GM12878 (cell line): ENCODE measurements at places on chromosomes 6 and 20. TPM values are rescaled to one million over a fixed set of nuclear protein-coding genes. Genes with fewer than 3 reads are reported as not detected.

THBS2 gene
- polyA plus RNA-seq: 0.03 TPM in 1 of 2 replicates, not detected in the other

RPS6KA2 gene
- 0.19 and 0.51 TPM in 2 replicates for polyA plus RNA-seq

TAGAP gene
- 9.5 and 10.7 TPM in 2 replicates for polyA plus RNA-seq

VIP gene
- polyA plus RNA-seq: not detected in 2 replicates

PROKR2 gene
- not detected in 2 replicates for polyA plus RNA-seq

ADGB gene
- polyA plus RNA-seq: not detected in 2 replicates

PACSIN1 gene
- 1.7 and 2.6 TPM in 2 replicates for polyA plus RNA-seq

AKIRIN2 gene
- 77.1 and 82.2 TPM in 2 replicates for polyA plus RNA-seq

C6orf141 gene
- not detected in 2 replicates for polyA plus RNA-seq

- no peak for DNase-seq
- H3K27me3 ChIP-seq: no peaks in the 10 kb centered on the region
- no peak overlapping the region for H3K4me3 ChIP-seq
- H3K36me3 ChIP-seq: no peaks in the 10 kb centered on the region
- no peaks in the 10 kb centered on the region for H3K4me1 ChIP-seq
- no peak overlapping the region for H3K27ac ChIP-seq
These were observed 684 bp upstream of the MED23 start for GRCh38 chr6:131628726-131629125.

DNA sequence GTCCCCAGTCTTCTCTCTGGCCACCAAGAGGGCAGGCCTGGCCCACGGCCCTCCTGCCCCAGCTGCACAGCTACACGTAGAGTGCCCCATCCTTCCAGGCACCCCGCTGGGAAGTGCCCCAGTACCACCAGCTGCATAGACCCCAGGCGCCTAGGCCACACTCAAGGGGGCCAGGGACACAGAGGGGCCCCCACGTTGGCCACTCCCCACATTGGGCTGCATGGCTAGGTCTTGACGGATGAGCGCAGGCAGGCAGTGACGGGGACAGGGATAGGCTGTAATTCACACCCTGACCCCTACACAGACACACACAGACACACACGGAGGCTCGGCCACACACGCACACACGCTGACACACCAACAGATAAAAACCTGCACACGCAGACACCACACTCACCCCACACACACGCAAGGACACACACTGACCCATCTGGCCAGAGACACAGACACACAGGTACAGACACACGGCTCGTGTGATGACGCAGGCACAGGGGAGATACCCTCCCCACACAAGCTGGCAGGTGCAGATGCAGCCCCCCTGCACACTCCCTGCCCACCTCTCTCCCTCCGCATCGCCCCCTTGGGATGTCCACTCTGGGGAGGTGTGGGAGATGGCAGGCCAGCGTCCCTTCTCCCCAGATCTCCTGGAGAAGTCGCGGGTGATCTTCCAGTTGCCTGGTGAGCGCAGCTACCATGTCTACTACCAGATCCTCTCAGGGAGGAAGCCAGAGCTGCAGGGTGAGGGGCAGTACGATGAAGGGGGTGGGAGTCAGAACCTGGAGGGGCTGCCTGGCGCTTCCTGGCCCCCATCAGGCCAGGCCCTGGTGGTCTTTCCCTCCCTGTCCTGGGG, 30.0 kb downstream of the MYH7B start:
- no peaks in the 10 kb centered on the region for H3K4me1 ChIP-seq
- H3K27me3 ChIP-seq: no peaks in the 10 kb centered on the region
- no peak overlapping the region for H3K4me3 ChIP-seq
- no peaks in the 10 kb centered on the region for H3K36me3 ChIP-seq

DNA sequence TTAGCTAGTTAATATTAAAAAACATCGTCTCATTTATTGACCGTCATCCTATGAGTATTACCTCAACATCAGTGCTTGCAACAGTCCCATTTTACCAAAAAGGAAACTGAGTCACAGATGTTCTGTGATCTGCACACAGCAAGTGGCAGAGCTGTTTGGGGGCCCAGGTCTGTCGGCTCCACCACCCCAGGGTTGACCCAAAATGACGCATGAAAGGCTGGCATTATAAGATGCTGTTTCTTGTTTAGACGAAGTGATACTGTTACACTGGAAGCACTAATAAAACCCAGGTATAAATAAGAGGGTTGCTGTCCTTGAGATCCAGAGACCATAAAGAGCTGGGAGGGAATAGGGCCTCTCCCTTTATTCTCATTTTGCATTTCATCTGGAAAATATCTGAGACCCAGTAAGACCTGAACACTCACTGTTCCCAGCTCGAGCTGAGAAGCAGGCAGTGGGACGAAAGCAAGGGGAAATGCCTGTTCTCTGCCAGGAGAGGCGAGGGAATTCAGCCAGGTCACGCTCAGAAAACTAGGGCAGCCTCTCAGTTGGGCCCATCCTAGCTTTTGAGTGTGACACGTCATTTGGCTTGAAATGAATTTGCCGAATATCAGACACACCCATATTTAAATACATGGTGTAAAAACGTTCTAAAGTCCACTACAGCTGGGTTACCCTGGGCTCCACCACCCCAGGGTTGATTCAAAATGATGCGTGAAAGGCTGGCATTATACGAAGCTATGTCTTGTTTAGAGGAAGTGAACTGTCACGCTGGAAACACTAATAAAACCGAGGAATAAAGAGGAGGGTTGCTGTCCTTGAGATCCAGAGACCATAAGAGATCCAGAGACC, 1.4 kb upstream of the MICAL1 start:
- peak overlapping the region; percentile 75 for H3K27ac ChIP-seq
- H3K27me3 ChIP-seq: no peaks in the 10 kb centered on the region
- peaks cover 54% of the 10 kb centered on the region for H3K4me1 ChIP-seq

GRCh38 chr6:44734886-44735629, 347.6 kb downstream of the CDC5L start:
- no peak overlapping the region; the same call in 1 of the 2 replicates for H3K4me3 ChIP-seq
- peak overlapping the region; percentile 64; the same call in 1 of the 2 replicates for H3K27ac ChIP-seq
- H3K27me3 ChIP-seq: no peaks in the 10 kb centered on the region
- peaks cover 42% of the 10 kb centered on the region for H3K4me1 ChIP-seq
- H3K36me3 ChIP-seq: no peaks in the 10 kb centered on the region
- DNase-seq: peak; percentile 27

GRCh38 chr20:2138396-2138795, 36.8 kb downstream of the STK35 start:
- no peak overlapping the region for H3K27ac ChIP-seq
- H3K4me3 ChIP-seq: no peak overlapping the region

DNA sequence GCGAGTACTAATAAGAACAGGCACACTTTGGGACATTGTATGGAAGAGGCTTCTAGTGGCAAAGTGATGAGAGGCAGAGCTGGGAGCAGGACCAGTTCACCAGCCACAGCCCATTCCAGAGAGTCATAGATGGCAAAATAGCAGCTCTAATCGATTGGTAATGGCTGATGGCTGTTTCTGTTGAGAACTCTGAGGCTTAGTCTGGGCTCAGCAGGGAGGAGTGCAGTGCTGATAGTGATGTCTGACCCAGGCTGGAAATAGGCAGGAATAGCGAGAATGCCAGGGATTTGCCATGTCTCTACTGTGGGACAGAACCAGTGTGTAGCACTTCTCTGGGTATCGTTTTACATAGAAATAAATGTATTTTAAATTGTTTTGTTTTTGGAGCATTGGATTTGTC, 620.0 kb upstream of the FLRT3 start:
- no peaks in the 10 kb centered on the region for H3K36me3 ChIP-seq
- H3K27me3 ChIP-seq: no peaks in the 10 kb centered on the region
- no peaks in the 10 kb centered on the region for H3K4me1 ChIP-seq
- no peak overlapping the region for H3K27ac ChIP-seq

- no peaks in the 10 kb centered on the region for H3K36me3 ChIP-seq
- no peak for DNase-seq
These were observed 22.3 kb downstream of the DNMT3B start for GRCh38 chr20:32784369-32785080.

GRCh38 chr20:37387519-37388269, 41.8 kb downstream of the SRC start:
- peaks cover 22% of the 10 kb centered on the region for H3K36me3 ChIP-seq
- H3K27ac ChIP-seq: no peak overlapping the region
- no peak for DNase-seq
- no peak overlapping the region for H3K4me3 ChIP-seq
- H3K27me3 ChIP-seq: no peaks in the 10 kb centered on the region

DNA sequence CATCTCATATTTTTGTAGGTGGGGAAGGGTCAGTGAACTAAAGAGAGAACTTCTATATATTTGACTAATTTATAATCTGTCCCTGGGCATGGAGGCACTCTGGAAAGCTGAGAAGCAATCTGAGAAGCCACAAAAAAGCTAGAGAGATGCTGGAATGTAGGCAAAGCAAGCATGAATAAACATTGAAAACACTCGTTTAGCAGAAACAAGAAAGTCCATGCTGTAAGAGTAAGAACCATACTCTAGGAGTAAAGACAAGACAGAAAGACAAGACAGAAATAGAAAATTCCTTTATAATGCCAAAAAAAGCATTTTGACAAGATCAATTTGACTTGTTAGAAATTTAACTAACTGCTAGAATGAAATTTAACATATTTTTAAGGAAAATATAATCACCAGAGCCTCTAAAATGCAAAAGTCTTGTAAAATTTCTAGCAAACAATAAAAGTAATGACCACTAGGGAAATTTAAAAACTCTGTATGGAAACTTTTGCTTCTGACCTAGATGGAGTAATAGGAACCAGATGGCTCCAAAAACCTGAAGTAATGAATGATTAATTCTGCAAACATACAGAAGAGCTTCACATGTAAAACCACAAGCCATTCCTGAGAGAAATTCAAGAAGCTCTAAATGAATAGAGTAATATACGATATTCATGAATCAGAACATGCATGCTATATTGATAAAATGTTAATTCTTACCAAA, 625.7 kb upstream of the PTCHD4 start:
- no peaks in the 10 kb centered on the region for H3K4me1 ChIP-seq
- no peaks in the 10 kb centered on the region for H3K36me3 ChIP-seq
- no peak overlapping the region for H3K27ac ChIP-seq
- H3K4me3 ChIP-seq: no peak overlapping the region

DNA sequence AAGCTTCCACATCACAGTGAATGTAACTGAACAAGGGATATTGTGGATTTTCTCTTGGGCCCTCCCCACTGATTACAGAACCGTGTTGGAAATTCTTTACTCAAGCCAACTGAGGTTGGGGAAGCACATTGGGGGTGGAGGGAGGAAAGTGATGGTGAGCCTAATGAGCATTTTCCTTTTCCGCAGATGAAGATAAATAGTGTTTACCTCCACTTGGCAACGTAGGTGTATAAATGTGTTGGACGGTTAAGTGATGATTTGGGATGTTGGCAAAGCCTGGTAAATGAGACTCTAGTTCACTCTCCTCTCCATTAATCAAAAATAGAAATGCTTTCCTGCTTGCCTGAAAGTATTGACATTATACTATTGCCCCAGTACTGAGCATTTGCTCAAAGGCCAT, 27.1 kb upstream of the NRN1 start:
- no peak overlapping the region for H3K4me3 ChIP-seq
- no peaks in the 10 kb centered on the region for H3K27me3 ChIP-seq
- DNase-seq: no peak
- H3K4me1 ChIP-seq: no peaks in the 10 kb centered on the region
- H3K36me3 ChIP-seq: no peaks in the 10 kb centered on the region

GRCh38 chr6:168129292-168130167, 50.5 kb upstream of the FRMD1 start:
- no peak for DNase-seq
- no peaks in the 10 kb centered on the region for H3K36me3 ChIP-seq
- no peaks in the 10 kb centered on the region for H3K4me1 ChIP-seq
- no peaks in the 10 kb centered on the region; the same call in 1 of the 2 replicates for H3K27me3 ChIP-seq

- no peak overlapping the region for H3K4me3 ChIP-seq
- DNase-seq: no peak
- no peaks in the 10 kb centered on the region for H3K4me1 ChIP-seq
These were observed 21.1 kb upstream of the TRIM26 start for GRCh38 chr6:30234356-30234755.

- no peak overlapping the region for H3K27ac ChIP-seq
- H3K4me1 ChIP-seq: peaks cover 13% of the 10 kb centered on the region
- no peak for DNase-seq
- no peaks in the 10 kb centered on the region for H3K36me3 ChIP-seq
- H3K4me3 ChIP-seq: peak overlapping the region; percentile 62; the same call in 1 of the 2 replicates
- H3K27me3 ChIP-seq: 0 out of 2 replicates have a peak, but pooled peaks cover 2% of the 10 kb centered on the region
These were observed 91.2 kb upstream of the SIRPA start for GRCh38 chr20:1803932-1804501.

DNA sequence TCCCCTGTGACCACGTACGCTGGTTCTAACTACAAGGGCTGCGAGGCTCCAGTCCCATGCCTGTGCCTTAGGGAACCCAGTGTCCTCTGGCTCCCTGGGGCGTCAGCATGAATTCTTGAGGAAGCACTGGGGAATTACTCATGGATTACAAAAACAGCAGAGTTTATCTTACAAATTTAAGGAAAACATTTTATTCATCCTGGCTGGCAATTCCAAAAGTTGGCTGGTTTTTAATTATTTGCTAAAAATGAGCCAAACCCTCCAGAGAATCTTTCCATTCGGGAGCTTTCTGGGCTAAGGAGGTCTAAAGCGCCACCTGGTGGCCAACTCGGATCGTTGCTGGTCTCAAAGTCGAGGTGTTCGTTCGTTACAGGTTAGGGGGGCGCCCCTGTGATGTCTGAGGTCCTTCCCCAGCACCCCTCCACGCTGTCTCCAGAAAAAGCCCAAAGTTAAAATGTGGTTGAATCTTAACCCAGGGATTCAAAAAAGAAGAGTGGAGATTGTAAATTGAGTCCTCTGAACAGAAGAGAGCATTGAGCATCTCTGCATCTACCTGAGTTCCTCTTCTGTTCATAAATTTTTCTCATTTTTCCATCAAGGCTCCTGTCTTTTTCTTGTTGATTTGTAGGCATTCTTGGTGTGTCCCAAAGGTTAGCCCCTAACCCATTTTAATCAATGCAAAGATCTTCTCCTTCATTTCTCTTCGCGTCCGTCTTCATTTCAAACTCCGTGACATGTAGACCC, 99.4 kb downstream of the BFSP1 start:
- H3K27me3 ChIP-seq: no peaks in the 10 kb centered on the region
- no peak overlapping the region for H3K4me3 ChIP-seq
- H3K27ac ChIP-seq: no peak overlapping the region
- no peaks in the 10 kb centered on the region for H3K4me1 ChIP-seq
- DNase-seq: no peak
- H3K36me3 ChIP-seq: no peaks in the 10 kb centered on the region; the same call in 1 of the 2 replicates

DNA sequence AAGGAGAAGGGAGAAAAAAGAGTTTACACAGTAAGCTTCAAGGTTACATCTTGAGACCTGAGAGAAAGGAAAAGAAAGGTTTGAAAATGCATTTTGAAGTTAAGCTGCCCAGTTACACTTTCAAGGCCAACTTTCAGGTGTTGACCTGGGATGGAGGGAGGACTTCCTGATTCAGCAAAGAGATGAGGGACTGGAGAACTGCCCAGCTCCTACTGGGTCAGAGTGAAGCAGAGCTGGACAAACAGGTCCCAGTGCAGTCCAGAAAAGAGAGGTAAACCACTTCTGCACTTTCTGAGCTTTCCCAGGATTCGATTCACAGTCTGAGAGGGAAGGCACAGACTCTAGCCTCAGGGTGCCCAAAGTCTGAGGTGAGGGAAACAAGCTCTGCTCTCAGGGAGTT, 6.0 kb upstream of the TJAP1 start:
- H3K36me3 ChIP-seq: no peaks in the 10 kb centered on the region
- no peak for DNase-seq
- H3K27me3 ChIP-seq: 0 out of 2 replicates have a peak, but pooled peaks cover 2% of the 10 kb centered on the region
- H3K4me1 ChIP-seq: no peaks in the 10 kb centered on the region
- H3K4me3 ChIP-seq: no peak overlapping the region
- no peak overlapping the region for H3K27ac ChIP-seq

- no peak for DNase-seq
- no peaks in the 10 kb centered on the region for H3K27me3 ChIP-seq
- H3K36me3 ChIP-seq: no peaks in the 10 kb centered on the region; the same call in 1 of the 2 replicates
- no peak overlapping the region for H3K4me3 ChIP-seq
- H3K4me1 ChIP-seq: peaks cover 7% of the 10 kb centered on the region
These were observed 113.5 kb downstream of the DTNBP1 start for GRCh38 chr6:15549371-15549770.

GRCh38 chr20:51623255-51623654, 80.7 kb upstream of the NFATC2 start:
- H3K27ac ChIP-seq: no peak overlapping the region
- H3K4me3 ChIP-seq: no peak overlapping the region
- H3K4me1 ChIP-seq: peaks cover 15% of the 10 kb centered on the region
- H3K27me3 ChIP-seq: no peaks in the 10 kb centered on the region
- DNase-seq: no peak
